ENCODE measurements at places on chromosomes 1 and 21.

DNA sequence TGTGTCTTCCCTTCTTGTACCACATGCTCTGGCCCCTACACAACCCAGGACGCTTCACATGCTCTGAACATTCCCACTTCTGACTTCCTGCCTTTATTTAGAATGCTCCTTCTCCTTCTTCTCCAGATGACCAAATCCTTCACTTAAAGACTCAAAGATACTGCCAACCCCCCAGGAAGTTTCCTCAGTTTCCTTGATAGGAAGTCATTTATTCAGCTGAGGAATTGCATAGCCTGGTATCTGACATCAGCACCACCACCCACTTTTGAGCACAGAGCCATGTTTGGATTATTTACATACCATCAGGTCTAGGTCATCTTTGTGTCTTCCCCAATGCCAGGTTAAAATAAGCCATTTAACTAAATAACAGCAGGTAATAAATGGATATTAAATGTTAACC is 42.4 kb downstream of the GFI1 start:
- peak; percentile 64 for DNase-seq

DNA sequence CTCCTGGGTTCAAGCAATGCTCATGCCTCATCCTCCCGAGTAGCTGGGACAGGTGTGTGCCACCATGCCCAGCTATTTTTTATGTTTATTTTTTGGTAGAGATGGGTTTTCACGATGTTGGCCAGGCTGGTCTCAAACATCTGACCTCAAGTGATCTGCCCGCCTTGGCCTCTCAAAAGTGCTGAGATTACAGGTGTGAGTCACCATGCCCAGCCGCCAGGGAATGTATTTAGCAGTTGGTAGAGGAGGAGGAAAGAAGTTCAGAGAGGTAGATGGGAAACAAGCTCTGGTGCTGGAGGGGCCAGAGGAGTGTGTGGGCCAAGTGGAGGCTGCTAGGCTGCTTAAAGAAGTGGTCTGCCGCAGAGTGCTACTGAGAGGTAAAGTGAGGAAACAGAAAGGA is 6.0 kb downstream of the DOP1B start:
- DNase-seq, result no peak

DNA sequence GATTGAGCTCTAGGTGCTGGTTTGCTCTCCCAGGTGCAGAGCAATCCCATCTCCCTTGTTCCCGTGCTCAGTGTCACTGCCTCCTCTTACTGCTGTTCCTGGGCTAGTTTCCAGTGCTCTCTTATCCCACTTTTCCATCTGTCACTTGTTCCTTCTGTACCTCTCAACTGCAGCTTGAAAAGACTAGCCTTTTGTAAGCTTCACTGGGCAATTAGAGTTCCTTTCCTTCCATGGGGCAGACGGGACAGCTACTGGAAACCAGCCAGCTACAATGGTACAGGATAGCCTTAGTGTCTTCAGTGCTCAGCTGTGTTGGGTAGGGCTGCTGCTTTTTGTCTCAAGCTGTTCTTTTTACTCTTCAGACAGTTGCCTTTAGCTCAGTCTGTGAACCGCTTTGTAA is 31.6 kb downstream of the AGT start:
- DNase-seq, result peak; percentile 5

- DNase-seq, result no peak
Measured at GRCh38 chr1:23044035-23044434, 24.8 kb downstream of the KDM1A start.

GRCh38 chr1:152348447-152348846 is 11.4 kb downstream of the FLG2 start:
- DNase-seq, result peak; percentile 16

GRCh38 chr1:152836870-152837269 is 5.8 kb upstream of the LCE6A start:
- no peak for DNase-seq

GRCh38 chr1:224519874-224520273 is 85.3 kb upstream of the WDR26 start:
- DNase-seq, result no peak

- DNase-seq, result peak; percentile 70
Measured at GRCh38 chr1:119329541-119330461, 38.8 kb upstream of the HAO2 start.

DNA sequence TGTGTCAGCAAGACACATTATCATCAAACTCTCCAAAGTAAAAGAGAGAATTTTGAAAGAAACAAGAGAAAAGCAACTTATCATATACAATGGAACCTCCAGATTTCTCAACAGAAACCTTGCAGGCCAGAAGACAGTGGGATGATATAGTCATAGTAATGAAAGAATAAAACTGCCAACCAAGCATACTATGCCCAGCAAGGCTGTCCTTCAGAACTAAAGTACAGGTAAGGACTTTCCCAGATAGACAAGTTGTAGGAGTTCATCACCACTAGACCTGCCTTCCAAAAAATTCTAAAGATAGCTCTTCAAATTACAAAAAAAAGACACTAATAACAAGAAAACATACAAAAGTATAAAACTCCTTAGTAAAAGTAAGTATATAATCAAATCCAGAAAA is 33.2 kb upstream of the FOXD3 start:
- no peak for DNase-seq

GRCh38 chr1:112794654-112795239 is 79.6 kb upstream of the PPM1J start:
- DNase-seq, result no peak

GRCh38 chr1:155205969-155206593 is 1.6 kb downstream of the THBS3 start:
- no peak for DNase-seq
